ENCODE measurements at places on chromosomes 4 and X.

DNA sequence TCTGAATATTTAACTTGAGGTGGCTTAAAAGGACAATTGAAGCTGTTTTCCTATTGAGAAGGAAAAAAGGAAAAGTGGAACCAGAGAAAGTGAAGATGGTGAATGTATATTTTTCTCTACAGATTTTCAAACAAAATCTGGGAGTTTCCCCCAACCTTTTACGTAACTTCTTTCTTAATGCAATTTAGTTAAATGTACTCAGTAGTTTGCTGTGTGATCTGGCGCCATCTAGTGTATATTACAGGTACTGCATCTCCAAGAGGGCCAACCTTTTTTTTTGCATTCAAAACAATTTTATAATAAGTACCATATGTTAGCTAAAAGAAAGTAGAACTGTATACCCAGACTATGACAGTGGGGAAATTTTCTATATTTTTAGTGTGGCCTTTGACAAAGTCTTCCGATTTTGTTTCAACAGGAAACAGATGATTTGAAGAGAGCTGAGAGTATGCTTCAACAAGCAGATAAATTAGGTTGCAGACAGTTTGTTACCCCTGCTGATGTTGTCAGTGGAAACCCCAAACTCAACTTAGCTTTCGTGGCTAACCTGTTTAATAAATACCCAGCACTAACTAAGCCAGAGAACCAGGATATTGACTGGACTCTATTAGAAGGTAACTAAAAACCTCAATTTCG lies 82.0 kb downstream of the PLS3 start:
- no peak for DNase-seq

- DNase-seq, result no peak
Observed at GRCh38 chr4:182225257-182225852, 17.8 kb upstream of the TENM3 start.

GRCh38 chr4:15717086-15717485 lies 14.2 kb downstream of the BST1 start:
- no peak for DNase-seq

DNA sequence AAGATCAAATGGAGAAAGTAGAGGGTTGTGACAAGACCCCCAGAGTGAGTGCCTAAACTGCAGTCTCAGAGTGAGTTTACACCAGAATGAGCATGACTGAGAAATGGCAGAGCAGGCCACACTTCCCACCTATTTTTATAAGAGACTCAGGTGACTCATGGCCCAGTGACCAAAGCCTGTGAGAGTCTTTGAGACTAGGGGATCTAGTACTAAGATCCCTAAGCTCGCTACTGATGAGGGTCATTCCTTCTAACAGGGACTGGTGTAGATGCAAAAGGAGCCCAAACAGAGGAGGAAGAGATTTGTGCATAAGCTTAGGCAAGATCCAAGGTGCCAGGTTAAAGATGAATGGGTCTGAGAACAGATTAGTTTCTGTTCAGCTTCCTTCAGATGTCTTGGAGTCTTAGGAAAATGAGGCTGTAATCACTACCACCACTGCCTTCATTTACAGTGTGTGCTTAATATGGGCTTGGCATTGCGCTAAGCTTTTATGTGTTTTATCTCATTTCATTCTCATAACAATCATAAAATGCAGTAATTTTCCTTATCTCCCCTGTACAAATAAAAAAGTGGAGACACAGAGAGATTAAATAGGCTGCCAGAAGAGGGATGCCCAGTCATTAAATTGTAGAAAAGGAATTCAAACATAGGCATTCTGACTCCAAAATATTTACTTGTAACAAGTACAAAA lies 62.8 kb downstream of the RWDD4 start:
- no peak for DNase-seq

DNA sequence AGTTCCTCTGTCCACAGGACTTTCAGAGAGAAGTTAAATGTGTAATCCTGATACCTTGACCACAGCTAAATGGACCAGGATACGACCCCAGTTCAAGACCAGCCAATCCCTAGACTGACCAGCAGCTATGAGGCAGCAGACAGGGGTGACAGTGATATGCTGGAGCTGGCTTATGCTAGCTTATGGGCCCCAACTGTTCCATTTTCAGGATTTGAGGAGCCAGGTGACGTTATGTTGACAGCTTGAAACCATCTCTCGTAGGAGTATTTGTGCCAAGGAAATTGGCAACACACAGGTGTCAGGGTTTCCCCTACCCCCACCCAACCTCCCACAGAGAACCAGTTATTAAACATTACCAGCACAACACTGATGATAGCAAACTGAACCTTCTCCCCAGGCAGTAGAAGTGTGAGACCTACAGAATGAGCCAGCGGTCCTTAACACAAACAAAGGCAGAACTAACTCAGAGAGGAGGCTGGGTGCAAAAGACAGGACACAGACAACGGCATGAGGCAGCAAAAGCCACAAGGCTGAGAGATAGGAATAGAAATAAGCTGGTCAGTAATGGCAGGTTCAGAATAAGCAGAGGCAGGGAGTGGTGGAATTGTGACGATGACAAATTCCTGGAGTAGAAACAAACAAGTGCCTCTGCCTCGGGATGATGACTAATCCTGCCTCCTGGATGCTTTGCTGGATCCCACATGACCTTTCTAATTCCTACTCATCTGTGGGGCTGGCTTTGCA lies 85.6 kb upstream of the CPEB2 start:
- DNase-seq, result no peak

GRCh38 chr4:153291562-153291961 lies 52.9 kb upstream of the MND1 start:
- no peak for DNase-seq

DNA sequence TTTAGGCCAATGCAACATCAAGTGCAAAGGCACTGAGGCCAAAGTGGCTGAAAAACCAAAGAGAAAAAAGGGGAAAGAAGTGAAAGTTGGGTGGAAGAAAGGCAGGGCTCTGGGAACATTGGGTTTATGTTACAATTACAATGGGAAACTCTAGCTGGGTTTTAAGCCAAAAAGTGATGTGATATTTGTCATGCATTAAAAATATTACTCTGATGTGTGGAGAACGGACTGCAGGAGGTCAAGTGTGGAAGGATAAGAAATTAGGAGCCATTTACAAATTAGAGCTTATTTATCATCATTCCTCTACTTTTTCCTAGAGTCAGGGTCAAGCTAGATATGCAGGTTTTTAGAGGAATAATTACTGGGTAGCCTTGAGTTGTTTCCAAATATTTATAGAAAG lies 516.8 kb downstream of the INPP4B start:
- no peak for DNase-seq

GRCh38 chr4:58191109-58191508 lies 1080.9 kb upstream of the IGFBP7 start:
- DNase-seq, result no peak

DNA sequence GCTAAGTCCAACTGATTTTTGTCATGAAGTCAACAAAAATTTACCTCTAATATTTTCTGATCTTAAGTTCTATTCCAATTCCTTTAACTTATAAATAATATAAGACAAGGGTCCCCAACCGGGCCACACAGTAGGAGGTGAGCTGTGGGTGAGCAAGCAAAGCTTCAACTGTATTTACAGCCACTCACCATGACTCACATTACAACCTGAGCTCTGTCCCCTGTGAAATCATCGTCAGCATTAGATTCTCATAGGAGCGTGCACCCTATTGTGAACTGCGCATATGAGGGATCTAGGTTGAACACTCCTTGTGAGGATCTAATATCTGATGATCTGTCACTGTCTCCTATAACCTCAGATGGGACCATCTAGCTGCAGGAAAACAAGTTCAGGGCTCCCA lies 227.4 kb downstream of the MAPK10 start:
- no peak for DNase-seq

DNA sequence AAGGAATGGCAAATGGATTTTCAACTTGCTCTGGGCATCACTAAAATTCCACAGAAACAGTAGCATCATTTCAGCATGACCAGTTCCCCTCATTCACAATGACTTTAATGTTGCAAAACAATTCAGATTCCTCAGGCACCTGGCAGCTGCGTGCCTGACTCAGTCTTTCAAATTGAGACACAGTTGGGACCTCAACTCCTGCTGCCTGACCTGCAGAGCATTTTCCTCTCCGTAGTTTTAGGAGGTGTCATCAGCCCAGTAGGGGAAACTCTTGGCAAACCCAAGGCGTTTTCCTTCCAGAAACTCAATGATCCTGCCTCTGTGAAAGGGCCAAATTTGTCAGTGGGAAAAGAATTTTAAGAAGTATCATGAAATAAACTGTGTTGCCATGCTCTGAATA lies 388.9 kb downstream of the SPRY1 start:
- no peak for DNase-seq

DNA sequence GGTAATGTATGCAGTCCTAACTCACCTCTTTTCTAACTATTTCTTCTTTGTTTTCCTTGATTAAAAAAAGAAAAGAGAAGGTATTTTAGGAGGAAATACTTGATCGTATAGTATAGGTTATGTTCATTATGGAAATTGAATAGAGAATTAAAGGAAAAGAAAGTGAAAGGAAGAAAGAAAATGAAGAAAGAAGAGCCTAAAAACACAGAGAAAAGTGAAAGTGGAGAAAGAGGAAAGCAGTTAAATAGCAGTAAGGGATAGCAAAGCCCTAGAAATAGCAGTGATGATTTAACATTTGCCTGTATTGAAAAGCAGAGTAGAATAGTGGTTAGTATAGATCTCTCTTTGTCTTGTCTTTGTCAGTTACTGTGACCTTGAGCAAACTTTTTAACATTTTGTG lies 37.0 kb downstream of the MRPL1 start:
- DNase-seq, result no peak

GRCh38 chr4:89196056-89196674 lies 84.8 kb downstream of the TIGD2 start:
- no peak for DNase-seq

DNA sequence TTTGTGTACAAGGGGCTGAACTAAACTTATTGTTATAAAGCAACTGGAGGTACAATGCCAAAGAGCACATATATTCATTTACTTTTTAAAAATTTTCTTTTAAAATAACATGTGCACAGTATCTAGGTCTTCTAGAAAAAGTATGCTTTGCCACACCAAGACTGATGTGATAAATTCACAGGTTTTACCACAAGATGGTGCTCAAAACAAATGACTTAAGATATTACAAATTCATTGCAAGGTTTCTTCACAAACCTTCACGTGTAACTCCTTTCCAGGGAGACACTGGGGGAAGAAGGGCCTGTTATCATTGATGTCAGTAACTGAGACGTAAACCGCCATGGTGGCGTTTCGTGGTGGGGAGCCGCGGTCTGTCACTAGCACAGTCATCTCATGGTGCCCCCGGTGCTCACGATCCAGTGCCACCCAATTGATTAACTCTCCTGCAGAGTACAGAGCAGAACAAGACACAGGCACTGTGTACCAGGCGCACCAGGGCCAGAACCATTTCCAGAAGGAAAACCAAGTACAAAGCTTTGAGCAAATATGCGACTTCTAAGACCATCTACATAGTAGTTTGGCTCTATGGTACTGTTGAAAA lies 162.2 kb downstream of the DCHS2 start:
- no peak for DNase-seq

All from stimulated activated CD8-positive, alpha-beta memory T cell treated with anti-CD3 and anti-CD28 coated beads, Interleukin-4, amount 100 ng/mL, for 4 hours (primary cell).